ENCODE measurements at places on chromosomes 11 and 22.

DNA sequence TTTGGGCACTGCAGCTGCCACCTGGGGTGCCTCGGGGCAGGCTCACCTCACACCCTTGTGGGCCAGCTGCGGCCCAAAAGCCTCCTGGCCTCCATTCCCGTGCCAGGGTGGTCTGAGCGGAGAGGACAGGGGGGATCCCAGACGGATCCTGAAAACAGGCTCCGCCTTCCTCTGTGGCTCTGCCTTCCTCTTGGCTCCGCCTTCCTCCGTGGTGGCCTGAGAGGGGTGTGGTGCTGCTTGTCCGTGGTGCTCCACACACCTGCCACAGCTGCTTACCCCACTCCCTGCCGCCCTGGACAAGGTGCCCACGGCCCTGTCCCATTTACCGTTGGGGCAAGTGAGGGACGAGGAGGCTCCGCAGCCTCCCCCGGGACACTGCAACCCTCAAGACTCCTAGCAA is 23.2 kb upstream of the KCNQ1OT1 start:
- no peak for DNase-seq

GRCh38 chr11:88501541-88501940 is 164.0 kb upstream of the CTSC start:
- no peak for DNase-seq

DNA sequence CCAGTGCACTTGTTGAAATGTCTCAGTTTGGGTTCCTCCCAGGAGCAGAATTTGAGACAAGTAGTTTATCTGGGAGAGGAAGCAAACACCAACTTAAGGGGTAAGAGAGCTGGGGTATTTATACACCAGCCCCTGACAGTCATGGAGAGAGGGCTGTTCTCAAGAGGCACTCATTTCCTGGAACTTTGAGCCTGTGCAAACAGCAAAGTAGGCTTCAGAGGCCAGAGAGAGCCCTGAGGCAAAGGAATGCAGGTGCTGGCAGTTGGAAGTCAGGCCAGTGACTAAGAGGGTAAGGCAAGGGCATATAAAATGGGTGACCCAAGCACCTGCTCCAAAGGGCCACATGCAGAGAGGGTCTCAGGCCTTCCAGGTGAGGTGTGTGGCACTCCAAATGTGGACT is 16.1 kb downstream of the MS4A18 start:
- no peak for DNase-seq

DNA sequence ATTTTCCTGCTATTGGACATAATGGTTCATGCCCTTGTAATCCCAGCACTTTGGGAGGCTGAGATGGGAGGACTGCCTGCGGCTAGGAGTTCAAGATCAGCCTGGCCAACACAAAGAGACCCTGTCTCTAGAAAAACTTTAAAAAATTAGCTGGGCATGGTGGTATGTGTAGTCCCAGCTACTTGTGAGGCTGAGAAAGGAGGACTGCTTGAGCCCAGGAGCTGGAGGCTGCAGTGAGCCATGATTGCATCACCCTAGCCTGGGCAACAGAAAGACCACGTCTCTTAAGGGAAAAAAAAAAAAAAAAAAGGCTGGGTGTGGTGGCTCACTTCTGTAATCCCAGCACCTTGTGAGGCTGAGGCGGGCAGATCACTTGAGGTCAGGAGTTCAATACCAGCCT is 94.0 kb downstream of the APOL5 start:
- no peak for DNase-seq

- no peak for DNase-seq
Observed at GRCh38 chr22:36292823-36293530, 40.0 kb downstream of the APOL1 start.

DNA sequence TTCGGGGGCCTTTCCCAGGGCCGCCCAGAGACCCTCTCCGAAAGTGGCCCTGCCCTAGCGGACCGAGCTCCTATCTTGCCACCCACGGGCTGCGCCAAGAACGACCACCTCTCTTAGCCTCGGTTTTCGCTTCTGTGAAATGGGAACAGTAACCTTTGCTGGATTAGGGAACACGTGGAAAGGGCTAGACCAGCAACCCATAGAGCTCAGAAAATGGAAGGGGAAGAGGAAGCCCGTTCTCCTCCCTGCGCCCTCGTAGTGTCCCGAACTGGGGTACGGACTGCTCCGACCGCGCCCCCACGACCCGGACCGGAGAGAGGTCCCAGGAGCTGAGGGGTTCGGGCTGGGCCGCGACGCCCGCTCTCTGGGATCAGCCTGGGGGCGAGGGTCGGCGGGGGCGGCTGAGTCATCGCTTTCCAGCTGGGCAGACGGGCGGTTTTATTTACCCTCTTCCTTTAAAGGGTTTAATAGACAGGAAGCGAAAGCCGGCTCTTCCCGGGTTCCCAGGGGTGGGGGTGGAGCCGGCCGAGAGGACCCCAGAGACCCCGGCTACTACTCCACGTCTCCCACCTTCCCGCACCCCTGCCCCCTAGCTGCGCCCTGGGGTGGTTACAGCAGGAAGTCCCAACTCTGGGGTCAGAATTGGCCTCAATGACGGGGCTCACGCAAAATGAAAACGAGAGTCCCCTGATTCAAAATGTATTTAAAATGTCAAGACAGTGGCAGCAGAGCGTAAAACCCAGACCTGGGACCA is 907 bp upstream of the PHLDA2 start:
- DNase-seq: no peak

GRCh38 chr11:102276362-102276761 is 40.9 kb upstream of the BIRC3 start:
- DNase-seq: no peak

DNA sequence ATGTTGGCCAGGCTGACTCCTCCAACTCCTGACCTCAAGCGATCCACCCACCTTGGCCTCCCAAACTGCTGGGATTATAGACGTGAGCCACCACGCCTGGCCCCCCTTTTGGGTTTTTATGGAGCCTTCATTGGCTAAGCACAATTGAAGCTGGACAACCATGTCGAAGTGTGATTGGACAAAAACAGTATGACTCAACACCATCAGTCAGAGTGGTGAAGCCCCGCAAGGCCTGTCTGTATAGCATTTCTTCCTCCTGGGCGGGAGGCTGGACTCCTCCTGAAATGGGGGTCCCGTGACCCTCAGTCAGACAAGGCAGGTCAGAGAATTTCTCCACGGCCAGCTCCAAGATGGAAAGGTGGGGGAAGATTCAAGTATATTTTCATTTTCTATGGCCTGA is 3.1 kb upstream of the PARVB start:
- DNase-seq: no peak

- DNase-seq: no peak
Observed at GRCh38 chr22:20108757-20109230, 7.1 kb upstream of the RANBP1 start.

- peak; percentile 39 for DNase-seq
Observed at GRCh38 chr11:68962527-68963250, 18.1 kb downstream of the MRGPRD start.

DNA sequence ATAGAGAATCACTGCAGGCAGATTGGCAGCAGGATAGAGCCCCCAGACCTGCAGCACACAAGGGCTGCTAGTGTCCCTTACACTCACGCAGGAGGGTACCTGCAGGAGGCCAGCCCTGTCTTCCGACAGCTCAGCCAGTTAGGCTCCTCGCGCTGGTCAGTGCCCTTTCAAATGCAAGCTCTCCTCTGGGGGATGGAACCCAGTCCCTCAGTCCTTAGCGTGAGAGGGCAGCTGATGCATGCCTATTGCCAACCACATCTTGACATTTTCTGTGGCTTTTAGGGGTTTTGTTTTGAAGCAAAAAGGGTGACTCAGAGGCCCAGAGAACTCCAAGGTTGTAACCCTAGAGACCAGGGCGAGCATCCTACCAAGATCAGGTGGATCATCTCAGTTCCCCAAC is 40.0 kb downstream of the WNT11 start:
- no peak for DNase-seq

- no peak for DNase-seq
Observed at GRCh38 chr11:57515332-57516060, at the start of gene SLC43A1. Gene SLC43A1 (minus strand): TSS chr11:57515702. CDS start chr11:57514111, 1,591 bp downstream.

GRCh38 chr22:39255449-39256185 is 10.8 kb upstream of the PDGFB start:
- DNase-seq: no peak

DNA sequence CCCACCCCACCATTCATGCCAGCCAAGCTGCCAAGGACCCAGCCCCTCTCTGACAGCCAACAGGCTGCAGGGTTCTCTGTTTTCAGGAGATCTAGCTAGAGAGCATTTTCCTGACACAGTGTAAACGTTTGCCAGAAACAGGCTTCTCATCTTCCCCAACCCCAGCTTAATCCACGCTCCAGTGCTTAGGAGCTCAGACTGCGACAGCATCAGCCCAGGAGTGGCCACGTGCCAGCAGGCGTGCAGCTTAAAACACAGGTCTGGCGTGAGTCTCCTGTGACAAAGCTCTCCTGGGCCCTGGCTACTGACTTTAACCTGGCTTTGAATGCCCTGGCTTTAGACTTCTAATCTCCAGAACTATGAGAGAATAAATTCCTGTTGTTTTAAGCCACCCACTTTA is 66.6 kb downstream of the GALNT18 start:
- no peak for DNase-seq

GRCh38 chr11:11171854-11172253 is 181.2 kb downstream of the CSNK2A3 start:
- DNase-seq: peak; percentile 34

DNA sequence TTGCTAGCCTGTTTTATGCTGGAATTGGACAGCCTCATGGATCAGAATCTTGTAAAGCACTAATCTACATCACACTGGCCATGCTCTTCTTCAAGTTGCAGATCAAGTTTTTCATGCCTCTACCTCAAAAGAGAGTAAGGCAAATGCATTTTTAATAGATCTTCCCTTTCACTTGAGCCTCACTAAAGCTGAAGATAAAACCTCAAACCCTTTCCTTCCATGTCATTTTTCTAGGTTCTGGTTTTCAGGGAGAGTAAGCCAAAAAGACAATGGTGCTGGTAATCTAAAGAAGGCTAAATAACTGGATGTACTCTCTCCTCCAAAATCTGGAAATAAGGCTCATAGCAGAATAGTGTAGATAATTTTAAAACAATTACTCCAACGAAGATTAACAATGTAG is 28.3 kb downstream of the POU2AF1 start:
- DNase-seq: no peak

DNA sequence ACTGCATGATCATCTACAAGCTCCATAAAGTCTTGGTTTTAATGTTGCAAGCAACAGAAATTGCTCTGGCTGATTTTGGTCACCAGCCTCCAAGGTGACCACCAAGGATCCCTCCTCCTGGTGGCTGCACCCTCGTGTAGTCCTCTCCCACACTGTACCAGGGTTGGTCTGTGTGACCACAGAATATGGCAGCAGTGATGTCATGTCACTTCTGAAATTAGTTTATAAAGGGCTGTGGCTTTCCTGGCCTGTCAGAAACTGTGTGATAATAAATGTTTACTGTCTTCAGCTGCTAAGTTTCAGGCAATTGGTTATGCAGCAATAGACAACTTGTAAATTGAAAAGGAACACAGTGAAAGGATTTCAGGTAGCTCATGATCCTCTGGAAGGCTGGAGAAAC is 5.3 kb upstream of the PRDM11 start:
- no peak for DNase-seq

DNA sequence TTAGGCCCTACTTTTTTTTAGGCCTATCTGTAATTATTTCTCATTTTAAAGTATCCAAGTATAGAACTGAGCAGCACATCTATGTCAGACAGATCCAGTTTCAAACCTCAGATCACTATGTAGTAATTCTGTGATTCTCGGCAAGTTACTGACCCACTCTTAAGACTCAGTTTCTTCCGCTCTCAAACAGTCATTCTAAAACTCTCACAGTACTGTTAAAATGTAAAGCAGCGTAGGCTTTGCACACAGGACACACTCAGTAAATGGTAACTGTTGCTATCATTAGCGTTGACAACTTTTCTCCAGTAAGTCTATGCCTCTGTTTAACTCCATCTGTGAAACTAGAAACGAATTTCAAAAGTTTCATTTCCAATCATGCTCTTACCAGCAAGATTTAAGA is 277.1 kb downstream of the TTC28 start:
- no peak for DNase-seq

DNA sequence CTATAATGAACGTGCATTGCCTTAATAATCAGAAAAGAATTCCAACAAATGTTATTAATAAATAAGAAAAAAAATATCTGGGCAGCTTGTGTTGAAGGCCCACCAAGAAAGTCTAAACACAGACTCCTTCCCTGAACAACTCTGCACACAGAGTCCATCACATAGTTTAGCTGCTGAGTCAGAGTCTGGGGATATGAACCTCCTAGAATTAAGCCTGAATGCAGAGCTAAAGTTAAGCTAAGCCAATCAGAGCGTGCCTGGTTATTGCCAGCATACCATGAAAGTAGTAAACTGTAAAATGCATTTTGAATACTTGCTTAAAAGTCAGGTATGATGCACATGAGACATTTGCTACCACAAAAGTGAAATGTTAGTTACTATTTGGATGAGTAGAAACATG is 25.6 kb upstream of the TENM4 start:
- DNase-seq: no peak

DNA sequence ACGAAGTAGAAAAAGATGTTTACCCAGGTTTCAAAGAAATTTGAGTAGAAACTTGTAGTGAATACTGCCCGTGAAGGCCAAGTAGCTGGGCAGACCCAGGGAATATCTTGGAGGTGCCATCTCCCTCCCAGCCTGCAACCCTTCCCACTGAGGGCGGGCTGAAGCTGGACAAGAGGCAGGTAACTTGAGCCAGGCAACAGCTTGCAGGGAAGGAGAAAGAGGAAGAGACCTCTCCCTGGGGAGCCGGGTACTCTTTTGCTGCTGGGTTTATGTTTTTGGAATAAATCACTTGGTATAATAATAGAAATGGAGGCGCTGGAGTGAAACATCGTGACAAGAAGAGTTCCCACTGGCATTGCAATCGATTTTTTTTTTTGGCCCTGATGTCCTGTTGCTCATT is 49.4 kb upstream of the JAM3 start:
- no peak for DNase-seq

DNA sequence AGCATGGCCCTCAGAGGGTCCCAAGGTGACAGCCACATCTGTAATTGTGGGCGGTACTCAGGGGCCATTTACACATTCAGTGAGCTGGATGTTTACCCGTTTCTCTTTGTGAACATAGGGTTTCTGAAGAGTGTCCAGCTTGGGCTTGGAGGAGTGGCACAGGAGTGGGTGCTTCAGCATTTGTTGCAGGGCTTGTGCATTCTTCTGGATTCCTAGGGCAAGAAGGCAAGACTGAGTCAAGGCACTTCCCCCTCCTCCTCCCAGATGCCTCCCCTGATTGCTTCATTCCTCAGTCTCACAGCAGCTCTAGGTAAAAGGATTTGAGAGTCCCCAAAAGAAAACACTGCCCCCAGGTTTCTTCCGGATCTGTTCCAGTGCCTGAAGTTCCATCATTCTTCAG is 95.4 kb downstream of the RNF169 start:
- no peak for DNase-seq

DNA sequence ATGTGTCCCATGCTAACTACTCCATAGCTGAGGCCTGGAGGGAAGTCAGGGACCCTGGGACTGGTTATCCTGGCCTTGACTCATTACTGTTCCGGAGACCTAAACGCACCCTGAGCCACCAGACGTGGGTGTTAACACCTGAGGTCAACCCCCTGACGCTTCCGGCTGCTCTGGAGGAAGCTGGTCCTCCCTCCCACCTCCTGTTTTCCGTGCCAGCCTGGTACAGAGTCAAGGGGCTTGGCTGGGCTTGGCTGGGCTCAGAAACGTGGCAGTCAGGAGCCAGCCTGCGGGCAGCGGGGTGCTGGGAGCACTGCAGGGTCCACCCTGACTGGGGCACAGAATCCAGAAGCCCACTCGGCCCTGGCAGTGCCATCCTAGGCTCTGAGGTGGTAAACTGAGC is 2.6 kb downstream of the TMPRSS4 start:
- DNase-seq: no peak

- DNase-seq: no peak
Observed at GRCh38 chr11:16001044-16001568, 355.2 kb downstream of the SOX6 start.
